ENCODE measurements at places on chromosomes 6 and 20.

GRCh38 chr6:66390393-66390792, 683.4 kb upstream of the EYS start:
- DNase-seq, result no peak

DNA sequence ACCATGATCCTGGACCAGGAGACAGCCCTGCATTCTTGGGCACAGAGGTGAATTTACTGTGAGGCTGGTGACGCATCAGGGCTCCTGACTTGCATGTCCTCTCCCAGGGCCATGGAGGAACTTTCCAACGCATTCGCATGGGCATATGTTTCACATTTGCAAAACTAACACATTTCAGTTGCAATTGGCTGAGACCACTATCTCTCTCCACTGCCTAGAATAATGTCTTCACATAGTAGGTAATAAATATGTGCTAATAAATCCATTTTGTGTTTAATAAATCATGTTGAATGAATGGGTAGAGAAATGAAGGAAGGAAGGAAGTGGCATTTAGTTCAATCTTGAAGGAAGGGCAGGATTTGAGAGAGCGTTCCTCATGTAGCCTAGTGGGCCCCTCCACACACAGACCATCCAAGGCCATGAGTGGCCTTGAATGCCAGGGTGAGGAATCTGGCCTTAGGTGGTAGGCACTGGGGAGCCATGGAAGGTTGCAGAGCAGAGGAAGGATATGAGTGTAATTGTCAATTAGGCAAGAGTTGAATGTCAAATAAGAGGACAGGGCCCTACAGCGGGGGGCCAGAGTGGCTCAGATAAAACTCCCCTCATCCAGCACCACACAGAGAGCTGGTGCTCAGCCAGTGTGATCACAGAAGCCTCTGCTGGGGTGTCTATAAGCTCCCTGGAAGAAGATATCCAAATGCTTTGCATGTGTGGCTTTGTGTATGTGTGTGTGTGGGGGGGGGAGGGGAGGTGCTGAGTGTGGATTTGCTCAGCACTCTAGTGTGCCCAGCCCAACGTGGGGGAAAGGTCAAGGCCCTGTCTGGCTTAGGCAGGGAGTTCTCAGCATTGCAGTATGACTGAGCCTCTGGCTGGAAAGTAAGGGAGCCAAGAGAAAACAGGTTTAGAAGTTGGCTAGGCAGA, 30.9 kb upstream of the CCN5 start:
- DNase-seq, result no peak

DNA sequence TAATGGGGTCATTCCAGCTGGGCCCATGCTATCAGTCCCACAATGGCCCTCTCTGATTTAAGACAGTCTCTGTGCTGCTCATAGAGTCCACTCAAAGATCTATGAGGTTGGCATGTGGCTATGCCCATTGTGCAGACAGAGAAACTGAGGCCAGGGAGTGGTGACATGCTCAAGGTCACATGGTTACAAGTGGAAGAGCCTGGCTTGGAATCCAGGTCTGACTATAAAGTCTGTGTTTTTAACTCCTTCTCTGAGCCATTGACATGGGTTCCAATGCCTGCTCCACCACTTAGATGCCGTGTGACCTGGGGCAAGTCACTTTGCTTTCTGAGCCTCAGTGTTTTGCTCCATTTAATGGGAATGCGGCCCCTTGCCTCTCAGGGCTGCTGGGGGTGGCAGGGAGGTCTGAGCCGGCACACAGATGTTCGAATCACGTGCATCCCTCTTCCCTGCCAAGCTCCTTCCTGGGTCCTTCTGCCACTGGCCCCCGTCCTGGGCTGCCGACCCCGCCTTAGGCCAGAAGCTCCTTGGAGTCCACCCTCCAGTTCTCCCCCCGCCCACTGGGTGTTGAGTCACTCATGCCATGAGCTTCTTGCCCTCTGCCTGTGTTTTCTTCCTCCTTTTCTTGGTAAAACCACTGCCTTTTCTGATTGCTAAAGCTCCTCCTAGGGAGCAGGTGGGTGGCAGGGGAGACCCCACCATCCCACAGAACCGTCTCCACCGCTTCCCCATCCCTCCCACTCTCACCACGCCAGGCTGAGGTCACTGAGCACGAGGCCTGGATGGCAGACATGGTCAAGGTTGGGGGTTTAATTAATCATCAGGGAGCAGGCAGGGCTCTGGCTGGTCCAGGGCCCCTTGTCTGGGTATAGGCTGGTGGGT, 35.7 kb downstream of the CEBPB start:
- DNase-seq, result no peak

DNA sequence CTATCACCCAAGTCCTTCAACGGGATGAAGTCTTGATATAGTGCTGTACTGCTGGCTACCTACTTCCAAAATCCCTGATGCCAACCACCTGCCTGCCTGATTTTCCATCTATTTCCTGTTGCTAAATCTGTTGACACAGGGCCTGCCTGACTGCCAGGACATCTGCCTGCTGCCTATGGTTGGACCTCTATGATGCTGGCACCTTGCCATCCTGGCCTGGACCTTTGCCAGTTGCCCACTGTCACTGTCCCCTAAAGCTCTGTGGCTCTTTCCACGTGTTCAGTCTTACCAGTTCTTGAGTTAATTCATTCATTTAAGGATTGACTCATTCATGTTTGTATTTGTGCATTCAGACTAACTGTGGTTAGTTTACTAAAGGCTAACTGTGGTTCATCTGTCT, 9.2 kb upstream of the RGS17 start:
- DNase-seq, result peak; percentile 96

DNA sequence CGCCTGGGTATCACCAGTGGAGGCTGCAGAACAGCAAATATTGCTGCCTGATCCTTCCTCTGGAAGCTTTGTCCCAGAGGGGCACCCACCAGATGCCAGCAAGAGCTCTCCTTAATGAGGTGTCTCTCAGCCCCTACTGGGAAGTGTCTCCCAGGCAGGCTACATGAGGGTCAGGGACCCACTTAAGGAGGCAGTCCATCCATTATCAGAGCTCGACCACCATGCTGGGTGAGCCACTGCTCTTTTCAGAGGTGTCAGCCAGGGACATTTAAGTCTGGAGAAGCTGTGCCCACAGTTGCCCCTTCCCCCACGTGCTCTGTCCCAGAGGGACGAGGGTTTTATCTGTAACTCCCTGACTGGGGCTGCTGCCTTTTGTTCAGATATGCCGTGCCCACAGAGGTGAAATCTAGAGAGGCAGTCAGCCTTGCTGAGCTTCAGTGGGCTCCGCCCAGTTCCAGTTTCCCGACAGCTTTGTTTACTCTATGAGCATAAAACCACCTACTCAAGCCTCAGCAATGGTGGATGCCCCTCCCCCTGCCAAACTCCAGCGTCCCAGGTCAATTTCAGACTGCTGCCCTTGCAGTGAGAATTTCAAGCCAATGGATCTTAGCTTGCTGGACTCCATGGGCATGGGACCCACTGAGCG, 25.9 kb upstream of the AIG1 start:
- DNase-seq, result no peak

GRCh38 chr6:80728830-80729229, 622.4 kb downstream of the BCKDHB start:
- DNase-seq, result no peak

- no peak for DNase-seq
These were observed 8.2 kb upstream of the QKI start for GRCh38 chr6:163406366-163406765.
